ENCODE measurements at places on chromosomes 16 and 17. TPM values are rescaled to one million over a fixed set of nuclear protein-coding genes. Genes with fewer than 3 reads are reported as not detected.

DNA sequence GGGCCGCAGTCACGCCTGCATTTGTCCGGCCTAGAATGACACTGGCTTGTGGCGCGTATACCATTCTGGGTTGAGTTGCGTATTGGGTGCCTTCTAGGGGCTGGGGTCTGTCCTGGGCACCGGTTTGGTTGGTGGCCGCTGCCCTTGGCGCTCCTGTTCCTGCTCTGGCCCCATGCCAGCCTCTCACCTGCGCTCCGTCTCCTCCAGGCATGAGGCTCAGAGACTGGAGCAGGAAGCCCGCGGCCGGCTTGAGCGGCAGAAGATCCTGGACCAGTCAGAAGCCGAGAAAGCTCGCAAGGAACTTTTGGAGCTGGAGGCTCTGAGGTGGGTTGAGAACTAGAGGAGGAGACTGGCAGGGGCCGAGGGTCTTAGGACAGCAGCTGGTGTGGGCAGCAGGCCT is 17.4 kb downstream of the CDIPT start:
- no peak overlapping the region for H3K27ac ChIP-seq
- peaks cover 6% of the 10 kb centered on the region for H3K36me3 ChIP-seq
- no peak for DNase-seq
- no peak overlapping the region for H3K4me3 ChIP-seq
- no peaks in the 10 kb centered on the region for H3K27me3 ChIP-seq
- H3K4me1 ChIP-seq: no peaks in the 10 kb centered on the region

DNA sequence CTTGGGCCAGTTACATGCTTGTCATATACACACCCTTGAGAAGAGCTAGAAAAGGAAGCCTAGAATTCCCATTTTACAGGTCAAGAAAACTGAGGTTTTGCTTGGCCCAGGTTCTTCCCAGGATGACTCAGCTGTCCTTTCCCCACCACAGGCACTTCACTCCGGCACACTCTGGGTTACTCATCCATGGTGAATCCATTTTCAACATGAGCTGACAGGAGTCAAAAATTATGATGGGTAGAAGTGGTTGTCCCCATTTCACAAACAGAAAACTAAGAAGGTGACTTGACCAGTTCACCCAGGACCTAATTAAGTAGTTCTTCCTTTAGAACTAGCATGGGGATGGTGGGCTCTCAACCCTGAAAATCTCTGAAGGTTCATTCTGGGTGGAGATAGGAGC is 67.2 kb downstream of the USP22 start:
- H3K27me3 ChIP-seq: peaks cover 18% of the 10 kb centered on the region
- H3K4me3 ChIP-seq: no peak overlapping the region
- no peaks in the 10 kb centered on the region for H3K4me1 ChIP-seq
- no peak overlapping the region for H3K27ac ChIP-seq

- no peak for DNase-seq
- H3K27ac ChIP-seq: no peak overlapping the region
- no peak overlapping the region for H3K4me3 ChIP-seq
- peaks cover 13% of the 10 kb centered on the region for H3K4me1 ChIP-seq
- H3K36me3 ChIP-seq: peaks cover 54% of the 10 kb centered on the region
These were observed 54.0 kb downstream of the COTL1 start for GRCh38 chr16:84563786-84564420.

ITGAD gene
- not detected for total RNA-seq

TMEM88 gene
- total RNA-seq: 2.9 TPM

GRCh38 chr17:62895320-62896301 is 70.4 kb upstream of the TANC2 start:
- peaks cover 1% of the 10 kb centered on the region for H3K27me3 ChIP-seq
- no peak overlapping the region for H3K4me3 ChIP-seq
- peaks cover 8% of the 10 kb centered on the region for H3K4me1 ChIP-seq
- no peak for DNase-seq
- H3K36me3 ChIP-seq: no peaks in the 10 kb centered on the region

- no peak overlapping the region for H3K4me3 ChIP-seq
- H3K27ac ChIP-seq: no peak overlapping the region
- H3K36me3 ChIP-seq: peaks cover 22% of the 10 kb centered on the region
- no peaks in the 10 kb centered on the region for H3K27me3 ChIP-seq
- DNase-seq: no peak
These were observed 20.7 kb downstream of the UBN1 start for GRCh38 chr16:4868026-4868425.

GRCh38 chr16:53740476-53740875 is 36.5 kb downstream of the FTO start:
- H3K4me1 ChIP-seq: peaks cover 25% of the 10 kb centered on the region
- no peak for DNase-seq
- H3K36me3 ChIP-seq: no peaks in the 10 kb centered on the region
- H3K27ac ChIP-seq: no peak overlapping the region

DNA sequence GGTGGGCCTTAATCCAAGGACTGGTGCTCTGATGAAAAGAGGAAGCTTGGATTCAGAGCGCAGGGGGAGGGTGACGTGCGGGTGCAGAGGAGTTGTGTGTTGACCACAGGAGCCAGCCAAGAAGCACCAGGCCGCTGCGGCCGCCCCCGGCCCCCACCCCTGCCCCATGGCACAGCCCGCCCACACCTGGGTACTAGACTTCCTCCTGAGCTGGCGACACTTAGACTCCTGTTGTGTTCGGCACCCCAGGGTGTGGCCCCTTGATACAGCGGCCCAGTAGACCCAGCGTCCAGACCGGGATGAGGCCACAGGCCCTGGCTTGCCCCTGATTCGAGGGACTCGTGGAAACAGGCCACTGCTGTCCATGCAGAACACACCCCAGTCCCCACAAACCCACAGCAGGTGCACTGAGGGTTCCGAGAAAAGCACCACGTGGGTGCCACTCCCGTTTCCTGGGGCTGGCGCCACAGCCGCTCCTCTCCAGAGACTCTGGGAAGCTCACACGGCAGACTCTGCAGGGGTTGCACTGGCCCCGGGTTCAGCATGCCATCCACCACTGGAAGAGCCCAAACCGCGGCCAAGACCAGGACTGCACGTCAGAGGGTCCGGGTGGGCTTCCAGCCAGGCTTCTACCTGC is 5.7 kb upstream of the SNAI3 start:
- peak overlapping the region; percentile 66 for H3K27ac ChIP-seq
- H3K4me3 ChIP-seq: no peak overlapping the region
- DNase-seq: peak; percentile 47
- H3K27me3 ChIP-seq: no peaks in the 10 kb centered on the region

GRCh38 chr17:16282522-16282921 is 65.5 kb downstream of the PIGL start:
- H3K4me3 ChIP-seq: no peak overlapping the region
- no peak for DNase-seq
- peaks cover 38% of the 10 kb centered on the region for H3K4me1 ChIP-seq

- no peaks in the 10 kb centered on the region for H3K27me3 ChIP-seq
- peaks cover 64% of the 10 kb centered on the region for H3K4me1 ChIP-seq
- H3K36me3 ChIP-seq: peaks cover 88% of the 10 kb centered on the region
- H3K27ac ChIP-seq: peak overlapping the region; percentile 81
- H3K4me3 ChIP-seq: no peak overlapping the region
These were observed 28.0 kb downstream of the IL21R start for GRCh38 chr16:27429981-27430441.

GRAPL gene
- total RNA-seq: 5.1 TPM

DNA sequence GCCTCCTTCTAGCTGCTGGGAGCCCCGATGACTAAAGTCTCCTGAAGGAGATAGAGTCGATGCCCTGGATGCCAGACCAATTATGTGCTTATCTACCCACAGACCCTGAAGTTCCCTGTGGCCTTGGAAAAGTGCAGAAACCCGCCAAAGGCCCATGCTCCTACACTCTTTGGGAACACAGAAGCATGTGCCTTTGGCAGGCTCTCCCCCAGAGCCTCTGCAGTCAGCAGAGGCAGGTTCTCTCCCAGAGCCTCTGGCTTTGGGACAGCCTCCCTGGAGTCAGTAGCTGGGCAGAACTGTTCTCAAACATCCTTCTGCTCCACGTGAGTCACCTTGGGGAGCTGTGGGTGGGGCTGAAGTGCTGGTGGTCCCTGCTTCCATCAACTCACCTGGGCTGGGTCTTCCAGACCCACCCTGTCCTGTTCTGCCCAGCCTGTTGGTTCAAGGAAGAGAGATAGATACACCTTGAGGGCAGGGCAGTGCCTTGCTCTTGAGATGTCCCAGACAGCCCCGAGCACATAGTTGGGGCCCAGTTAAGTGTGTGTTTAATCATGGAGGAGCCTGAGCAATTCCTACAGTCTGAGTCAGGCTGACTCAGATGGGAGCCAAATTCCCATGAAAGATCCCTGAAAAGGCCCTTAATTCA is 3.2 kb upstream of the CDK5RAP3 start:
- H3K36me3 ChIP-seq: peaks cover 2% of the 10 kb centered on the region
- H3K27me3 ChIP-seq: no peaks in the 10 kb centered on the region
- H3K4me1 ChIP-seq: peaks cover 20% of the 10 kb centered on the region

DUXB gene
- total RNA-seq: not detected

- no peak for DNase-seq
- no peaks in the 10 kb centered on the region for H3K4me1 ChIP-seq
- no peak overlapping the region for H3K27ac ChIP-seq
- peaks cover 5% of the 10 kb centered on the region for H3K27me3 ChIP-seq
These were observed 157.7 kb upstream of the RPL38 start for GRCh38 chr17:74045608-74046280.

GRCh38 chr17:40542558-40543411 is 22.5 kb downstream of the CCR7 start:
- H3K4me3 ChIP-seq: peak overlapping the region; percentile 71
- H3K27ac ChIP-seq: peak overlapping the region; percentile 93
- H3K36me3 ChIP-seq: peaks cover 4% of the 10 kb centered on the region
- H3K27me3 ChIP-seq: no peaks in the 10 kb centered on the region

DNA sequence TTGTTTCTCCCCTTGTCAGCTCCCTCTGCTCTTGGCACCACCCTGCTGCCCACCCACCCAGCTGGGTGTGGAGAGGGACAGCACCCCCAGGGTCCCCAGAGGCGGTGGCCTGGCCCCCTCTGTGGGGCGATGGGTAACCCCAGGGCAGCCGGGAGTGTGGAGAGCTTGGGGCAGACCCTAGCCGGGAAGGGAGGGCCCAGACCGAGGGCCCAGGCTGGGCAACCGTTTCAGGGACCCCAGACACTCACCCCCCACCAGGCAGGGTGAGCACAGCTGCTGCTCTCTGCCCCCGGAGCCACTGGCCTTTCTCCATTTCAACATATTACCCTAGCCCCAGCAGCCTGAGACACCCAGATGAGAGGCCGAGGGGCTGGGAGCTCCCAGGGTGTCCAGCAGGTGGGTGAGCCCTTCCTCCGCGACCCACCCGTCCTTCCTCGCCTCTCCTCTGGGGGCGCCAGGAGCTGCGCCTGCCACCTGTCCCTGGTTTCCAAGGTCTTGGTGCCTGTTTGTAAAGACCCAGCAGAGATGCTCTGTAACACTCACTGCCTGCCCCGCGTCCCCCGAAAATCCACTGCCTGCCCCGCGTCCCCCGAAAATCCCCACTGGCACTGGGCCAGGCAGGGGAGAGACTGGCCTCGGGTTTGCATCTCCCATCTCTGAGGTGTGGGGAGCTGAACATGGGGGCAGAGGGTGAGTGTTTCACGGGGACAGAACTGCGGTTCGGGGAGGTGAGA is 45.4 kb downstream of the BAHCC1 start:
- DNase-seq: peak; percentile 53

GRCh38 chr17:4326608-4327007 is 39.9 kb downstream of the UBE2G1 start:
- no peak overlapping the region for H3K4me3 ChIP-seq
- DNase-seq: no peak
- H3K27ac ChIP-seq: no peak overlapping the region
- H3K4me1 ChIP-seq: peaks cover 40% of the 10 kb centered on the region

GRCh38 chr17:66942451-66943264 is 21.8 kb upstream of the CACNG4 start:
- no peak for DNase-seq
- H3K27ac ChIP-seq: no peak overlapping the region
- peaks cover 51% of the 10 kb centered on the region for H3K27me3 ChIP-seq
- H3K4me3 ChIP-seq: no peak overlapping the region
- H3K4me1 ChIP-seq: no peaks in the 10 kb centered on the region

GRCh38 chr17:55272711-55273578 is 8.2 kb downstream of the HLF start:
- H3K4me1 ChIP-seq: peaks cover 4% of the 10 kb centered on the region
- H3K27me3 ChIP-seq: peaks cover 42% of the 10 kb centered on the region
- H3K27ac ChIP-seq: no peak overlapping the region

- H3K36me3 ChIP-seq: no peaks in the 10 kb centered on the region
- H3K4me3 ChIP-seq: no peak overlapping the region
- no peaks in the 10 kb centered on the region for H3K27me3 ChIP-seq
- no peak overlapping the region for H3K27ac ChIP-seq
- no peaks in the 10 kb centered on the region for H3K4me1 ChIP-seq
These were observed 2.3 kb upstream of the WFIKKN1 start for GRCh38 chr16:628321-629061.

DNA sequence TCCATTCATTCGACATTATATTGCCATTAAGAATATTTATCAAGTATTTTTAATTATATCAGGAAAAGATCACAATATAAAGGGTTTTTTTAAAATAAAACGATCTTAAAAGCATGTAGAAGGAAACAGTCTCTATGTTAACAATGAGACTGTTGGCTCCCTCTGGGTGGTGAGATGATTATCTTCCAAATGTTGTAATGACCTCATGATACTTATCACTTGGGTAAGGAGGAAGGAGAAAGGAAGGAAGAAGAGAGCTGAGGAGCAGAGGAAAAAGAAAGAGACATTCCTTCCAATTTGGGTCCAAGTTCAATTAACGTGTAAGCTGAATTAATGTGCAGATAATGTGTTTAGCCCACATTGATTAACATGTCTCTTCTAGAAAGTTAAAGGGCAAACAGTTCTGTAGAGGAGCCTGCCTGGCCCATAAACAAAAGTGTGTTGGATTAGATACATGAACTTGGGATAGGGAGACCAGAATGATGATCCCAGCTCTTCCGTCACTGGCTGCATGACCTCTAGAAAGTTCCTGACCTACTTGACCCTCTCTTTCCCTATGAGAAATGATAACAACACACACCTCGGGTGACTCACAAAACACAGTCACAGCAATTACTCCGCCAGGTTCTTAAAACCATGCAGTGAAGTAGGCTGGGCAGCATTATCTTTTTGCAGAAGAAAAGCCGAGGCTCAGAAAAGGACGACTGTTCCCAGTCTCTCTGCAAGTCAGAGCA is 32.0 kb downstream of the PIMREG start:
- no peak for DNase-seq
- no peak overlapping the region for H3K4me3 ChIP-seq

GRCh38 chr16:4409081-4409932 is 7.1 kb downstream of the CORO7 start:
- peak; percentile 24 for DNase-seq
- H3K27ac ChIP-seq: no peak overlapping the region
- H3K36me3 ChIP-seq: peaks cover 20% of the 10 kb centered on the region
- H3K4me1 ChIP-seq: peaks cover 21% of the 10 kb centered on the region
- H3K27me3 ChIP-seq: no peaks in the 10 kb centered on the region
- no peak overlapping the region for H3K4me3 ChIP-seq

- H3K36me3 ChIP-seq: peaks cover 3% of the 10 kb centered on the region
- peaks cover 4% of the 10 kb centered on the region for H3K4me1 ChIP-seq
- no peak overlapping the region for H3K4me3 ChIP-seq
- no peak for DNase-seq
- H3K27ac ChIP-seq: no peak overlapping the region
These were observed 27.7 kb downstream of the UNK start for GRCh38 chr17:75812096-75813013.
